ENCODE measurements at places on chromosomes 7 and 10.

GRCh38 chr10:60073781-60074656 is 167.7 kb upstream of the CCDC6 start:
- no peak for DNase-seq

DNA sequence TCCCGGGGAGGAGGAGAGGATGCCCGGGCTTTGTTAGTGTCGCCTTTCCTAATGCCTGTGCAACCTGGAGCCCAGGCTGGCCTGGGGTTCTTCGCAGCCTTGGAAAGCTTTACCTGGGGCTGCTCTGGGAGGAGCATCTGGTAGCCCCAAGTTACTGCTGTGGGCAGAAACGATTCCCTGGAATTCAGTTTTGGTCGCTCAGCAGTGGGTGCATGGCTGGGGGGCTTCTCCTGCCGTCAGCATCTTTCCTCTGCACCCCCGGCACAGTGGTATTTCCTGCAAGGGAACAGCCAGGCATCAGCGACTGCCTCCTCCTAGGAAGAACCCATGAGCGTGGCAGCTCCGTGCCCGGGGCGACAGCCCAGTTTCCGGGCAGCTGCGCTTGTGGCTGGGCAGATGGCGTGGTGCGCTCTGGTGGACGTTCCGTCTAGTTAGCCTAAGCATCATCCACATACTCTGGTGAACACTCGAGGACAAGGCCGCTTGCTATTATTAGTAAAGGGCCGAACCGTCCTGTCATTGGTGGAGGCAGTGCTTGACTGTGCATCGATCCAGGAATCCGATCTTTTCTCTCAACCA is 107.0 kb upstream of the BTBD16 start:
- DNase-seq, result no peak

- no peak for DNase-seq
Observed at GRCh38 chr10:35565602-35566081, 39.5 kb upstream of the GJD4 start.

GRCh38 chr10:31912289-31912688 is 16.3 kb downstream of the ARHGAP12 start:
- DNase-seq, result no peak

GRCh38 chr7:85896531-85896930 is 709.7 kb upstream of the SEMA3D start:
- DNase-seq, result no peak

GRCh38 chr7:36131026-36131425 is 22.0 kb upstream of the EEPD1 start:
- DNase-seq, result no peak

GRCh38 chr10:60883187-60883586 is 60.8 kb downstream of the RHOBTB1 start:
- no peak for DNase-seq

DNA sequence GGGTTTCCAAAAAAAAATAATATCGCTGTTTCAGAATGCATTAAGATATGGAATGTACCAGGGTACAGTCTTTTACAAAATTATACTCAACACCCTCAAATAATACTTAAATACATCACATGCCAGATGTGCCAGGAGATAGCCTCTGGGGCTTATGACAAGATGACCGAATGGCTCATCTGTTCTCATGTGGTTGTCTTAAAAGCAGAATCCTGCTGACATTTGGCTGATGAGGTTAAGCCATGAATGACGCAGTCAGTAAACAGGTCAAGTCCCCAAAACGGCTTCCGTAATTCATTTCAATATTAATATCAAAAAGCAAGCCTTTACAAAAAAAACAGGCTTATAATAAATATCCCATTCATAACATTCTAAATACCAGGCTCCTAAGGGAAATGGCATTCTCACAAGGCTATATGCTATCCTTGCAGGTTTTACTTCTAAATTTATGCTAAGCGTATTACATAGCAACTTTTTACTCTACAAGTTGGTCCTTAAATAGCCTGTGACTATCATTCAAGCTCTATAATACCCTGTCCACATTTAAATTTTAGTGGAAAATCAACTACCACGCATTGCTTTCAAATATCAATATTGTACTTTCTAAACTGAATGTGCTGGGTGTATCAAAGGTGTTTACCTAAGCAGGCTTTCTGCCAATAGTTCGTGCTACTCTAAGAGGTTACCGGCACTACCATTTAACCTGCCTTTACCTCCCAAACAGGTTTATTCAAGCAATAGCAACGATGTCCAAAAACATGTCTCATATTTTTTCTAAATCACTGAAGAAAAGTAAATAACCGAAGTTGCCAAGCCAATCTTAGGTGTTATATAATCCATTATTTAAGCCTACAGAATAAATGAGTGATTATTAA is 15.6 kb downstream of the SMURF1 start:
- DNase-seq, result no peak

DNA sequence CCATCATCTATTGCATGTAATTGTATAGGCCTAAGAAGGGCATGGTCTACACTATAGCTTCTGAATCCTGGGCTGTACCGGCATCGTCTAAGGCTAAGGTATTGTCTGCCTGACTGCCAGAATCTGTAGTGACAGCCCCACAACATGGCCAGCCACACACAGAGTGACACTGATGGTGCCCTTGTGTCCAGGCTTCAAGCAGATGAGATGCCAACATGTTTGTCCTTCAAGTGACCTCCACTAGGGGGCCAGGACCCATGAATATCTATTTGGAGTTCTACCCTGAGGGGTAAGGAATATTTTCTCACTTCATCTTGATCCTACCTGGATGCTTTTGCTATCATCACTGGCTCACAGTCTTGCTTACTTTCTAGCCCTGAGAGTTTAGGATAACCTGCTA is 1.5 kb downstream of the CYP3A7 start:
- DNase-seq, result peak; percentile 10

DNA sequence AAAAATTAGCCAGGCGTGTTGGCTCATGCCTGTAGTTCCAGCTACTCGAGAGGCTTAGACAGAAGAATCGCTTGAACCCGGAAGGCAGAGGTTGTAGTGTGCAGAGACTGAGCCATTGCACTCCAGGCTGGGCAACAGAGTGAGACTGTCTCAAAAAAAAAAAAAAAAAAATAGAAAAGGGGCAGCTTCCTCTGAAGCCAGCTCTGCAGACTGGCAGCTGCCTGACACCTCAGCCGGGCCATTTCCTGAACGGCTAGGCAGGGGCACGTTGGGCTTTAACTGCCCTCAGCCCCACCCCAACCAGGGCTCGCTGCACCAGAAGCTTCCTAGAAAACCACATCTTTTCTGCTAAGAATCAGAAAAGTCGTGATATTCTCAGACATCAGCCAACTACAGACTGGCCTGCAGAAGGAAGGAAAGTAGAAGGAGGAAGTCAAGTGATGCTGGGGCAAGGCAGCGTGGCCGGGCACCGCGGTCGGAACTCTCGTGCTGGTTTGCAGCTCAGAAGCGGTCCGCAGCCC is 38.0 kb downstream of the PRKAG2 start:
- DNase-seq, result peak; percentile 28

DNA sequence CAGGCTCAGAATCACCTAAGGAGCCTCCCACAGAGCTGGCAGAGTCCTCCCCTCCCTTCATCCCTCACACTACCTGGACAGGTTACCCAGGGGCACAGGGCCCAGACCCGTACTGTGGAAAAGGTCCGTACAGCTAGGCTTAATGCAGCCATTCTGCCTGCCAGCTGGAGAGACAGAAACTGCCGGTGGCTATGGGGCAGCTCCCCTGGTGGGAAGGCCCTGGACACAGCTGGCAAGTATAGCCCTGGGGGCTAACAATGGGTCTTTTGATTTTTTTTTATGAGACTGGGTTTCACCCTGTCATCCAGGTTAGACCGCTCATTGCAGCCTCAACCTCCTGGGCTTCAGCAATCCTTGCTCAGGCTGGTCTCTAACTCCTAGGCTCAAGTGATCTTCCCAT is 68.3 kb downstream of the GNA12 start:
- no peak for DNase-seq

DNA sequence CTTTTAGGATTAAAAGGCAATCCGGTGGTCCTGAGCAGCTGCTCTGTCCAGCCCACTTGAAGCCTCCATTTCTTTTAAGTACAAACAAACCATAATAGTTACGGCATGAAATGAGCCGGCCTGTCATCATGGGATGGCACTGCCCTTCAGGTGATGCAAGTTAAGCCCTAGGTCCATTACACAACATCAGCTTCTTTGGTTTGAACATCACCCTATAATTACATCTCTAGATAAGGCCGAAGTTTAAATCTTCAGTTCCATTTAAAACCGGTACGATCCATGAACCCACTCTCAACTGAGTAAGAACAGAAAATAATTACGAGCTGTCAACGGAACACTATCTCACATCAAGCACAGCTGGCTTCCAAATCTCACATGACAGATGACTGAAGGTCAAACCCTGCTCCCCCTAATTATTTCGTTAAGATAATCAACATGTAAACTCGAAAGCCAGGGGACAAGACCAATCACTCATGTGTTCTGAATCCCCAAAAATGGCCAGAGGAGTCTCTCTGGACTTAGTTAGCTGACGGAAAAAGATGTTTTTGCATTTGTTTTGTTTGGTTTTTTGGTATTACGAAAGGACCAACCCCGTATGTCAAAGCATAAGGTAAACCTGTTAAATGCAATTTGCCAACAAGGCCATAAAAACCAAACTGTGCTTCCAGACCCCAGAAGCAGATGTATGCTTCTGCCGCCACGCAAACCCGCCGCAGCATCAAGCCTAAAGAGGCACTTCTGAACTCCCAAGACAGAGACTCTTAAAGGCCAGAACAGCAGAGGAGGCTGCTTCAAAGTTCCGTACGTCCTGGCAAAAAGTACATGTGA is 10.8 kb downstream of the GNA12 start:
- no peak for DNase-seq

DNA sequence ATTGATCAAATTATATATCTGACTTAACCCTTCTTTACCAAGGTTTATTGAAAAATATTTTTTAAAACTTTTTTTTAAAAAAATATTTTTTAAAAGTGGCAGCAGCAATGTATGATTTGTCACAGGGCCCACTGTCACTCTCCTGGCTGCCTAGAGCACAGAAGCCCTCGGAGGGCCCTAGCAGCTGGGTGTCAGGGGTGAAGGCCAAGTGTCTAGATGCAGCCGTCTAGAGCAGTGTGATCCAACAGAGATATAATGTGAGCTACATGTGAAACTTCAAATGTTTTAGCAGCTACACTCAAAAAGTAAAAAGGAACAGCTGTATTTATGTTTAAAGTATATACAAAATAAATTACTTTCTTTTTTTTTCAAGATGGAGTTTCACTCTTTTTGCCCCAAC is 112.7 kb downstream of the ARHGAP22 start:
- DNase-seq, result no peak

- DNase-seq, result no peak
Observed at GRCh38 chr7:24786941-24787340, 29.7 kb upstream of the GSDME start.

- DNase-seq, result no peak
Observed at GRCh38 chr10:62079885-62080559, 178.5 kb downstream of the ARID5B start.

DNA sequence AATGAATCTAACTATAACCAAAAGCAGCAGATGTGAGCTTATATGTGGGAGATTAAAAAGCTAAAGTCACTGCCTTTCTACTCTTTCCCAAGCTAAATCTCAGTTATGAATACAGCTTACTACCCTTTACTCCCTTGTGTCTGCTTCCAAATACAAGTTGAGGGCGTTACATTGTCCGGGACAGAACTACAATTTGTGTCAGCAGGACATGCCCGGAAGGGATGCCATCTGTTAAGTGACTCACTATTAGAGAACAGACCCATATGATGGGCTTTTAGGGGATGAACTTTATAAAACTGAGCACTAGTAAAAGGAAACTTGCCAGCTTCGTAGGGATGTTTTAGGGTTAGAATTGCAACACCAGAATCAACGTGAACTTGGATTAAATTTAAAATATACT is 299.7 kb upstream of the CSTF2T start:
- no peak for DNase-seq

GRCh38 chr10:60385399-60385738 is 4.3 kb downstream of the ANK3 start:
- no peak for DNase-seq

DNA sequence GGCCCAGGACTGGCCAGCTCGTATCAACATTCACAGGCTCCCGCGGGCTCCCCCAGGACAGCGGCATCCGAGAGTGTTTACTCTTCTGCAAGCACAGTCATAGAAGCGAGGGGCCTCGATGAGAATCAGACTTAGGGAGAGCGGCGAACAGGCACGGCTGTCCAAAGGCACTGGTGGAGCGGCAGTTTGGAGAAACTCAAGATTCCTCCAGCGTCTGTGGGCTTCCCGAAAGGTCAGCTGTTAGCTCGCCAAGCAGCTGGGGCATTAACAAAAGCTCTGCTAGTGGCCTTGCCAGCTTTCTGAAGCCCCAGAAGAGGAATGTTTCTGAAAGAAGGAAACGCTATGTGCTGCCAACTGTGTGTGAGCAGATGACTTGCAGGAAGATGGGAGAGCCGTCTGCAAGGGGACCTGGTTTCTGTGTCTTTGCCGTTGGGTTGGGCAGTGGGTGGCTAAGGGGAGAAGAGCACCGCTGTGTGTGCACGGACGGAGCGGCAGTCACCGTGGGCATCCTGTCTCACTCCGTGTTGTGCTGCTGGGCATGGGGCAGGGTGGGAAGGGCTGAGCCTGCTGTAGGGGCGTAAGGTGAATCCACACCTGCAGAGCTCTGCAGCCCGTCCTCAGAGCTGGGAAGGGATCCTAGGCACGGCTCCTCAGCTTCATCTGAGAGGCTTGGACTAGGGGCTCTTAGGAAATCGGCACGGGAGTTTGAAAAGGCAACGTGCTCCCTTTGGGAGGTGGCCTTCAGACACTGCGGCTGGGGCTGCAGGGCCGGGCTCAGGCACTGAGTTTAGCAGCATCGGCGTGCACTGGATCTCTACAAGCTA is 42.1 kb downstream of the AMZ1 start:
- DNase-seq, result no peak

- no peak for DNase-seq
Observed at GRCh38 chr7:121449329-121449728, 53.2 kb upstream of the FAM3C start.

GRCh38 chr10:83371696-83372490 is 767.4 kb upstream of the GHITM start:
- no peak for DNase-seq

GRCh38 chr10:72976886-72977285 is 22.3 kb upstream of the PLA2G12B start:
- DNase-seq, result no peak

DNA sequence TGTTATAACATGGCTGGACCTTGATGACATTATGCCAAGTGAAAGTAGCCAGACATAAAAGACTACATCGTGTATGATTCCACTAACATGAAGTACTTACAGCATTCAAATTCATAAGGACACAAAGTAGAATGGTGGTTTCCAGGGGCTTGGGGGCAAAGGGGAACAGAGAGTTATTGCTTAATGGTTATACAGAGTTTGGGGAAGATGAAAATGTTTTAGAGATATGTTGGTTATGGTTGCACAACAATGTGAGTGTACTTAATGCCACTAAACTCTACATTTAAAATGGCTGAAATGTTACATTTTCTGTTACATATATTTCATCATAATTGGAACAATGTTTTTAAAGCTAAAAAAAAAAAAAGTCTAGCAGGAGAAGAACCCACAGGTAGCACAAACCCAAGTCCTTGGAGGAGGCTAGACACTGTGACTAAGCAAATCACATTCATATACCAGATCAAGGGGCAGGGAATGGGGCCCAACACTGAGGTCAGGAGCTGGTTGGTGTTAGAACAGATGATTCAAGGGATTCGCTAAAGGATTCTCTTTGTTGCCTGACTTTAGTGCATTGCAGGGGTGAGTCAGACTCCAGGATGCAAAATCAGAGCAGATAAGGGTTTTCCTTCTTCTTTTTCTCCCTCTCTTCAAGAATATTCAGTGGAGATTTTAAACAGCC is 25.1 kb upstream of the AOAH start:
- DNase-seq, result no peak
